NCI-H774 (cell line): ENCODE measurements at places on chromosomes 1 and 21.

DNA sequence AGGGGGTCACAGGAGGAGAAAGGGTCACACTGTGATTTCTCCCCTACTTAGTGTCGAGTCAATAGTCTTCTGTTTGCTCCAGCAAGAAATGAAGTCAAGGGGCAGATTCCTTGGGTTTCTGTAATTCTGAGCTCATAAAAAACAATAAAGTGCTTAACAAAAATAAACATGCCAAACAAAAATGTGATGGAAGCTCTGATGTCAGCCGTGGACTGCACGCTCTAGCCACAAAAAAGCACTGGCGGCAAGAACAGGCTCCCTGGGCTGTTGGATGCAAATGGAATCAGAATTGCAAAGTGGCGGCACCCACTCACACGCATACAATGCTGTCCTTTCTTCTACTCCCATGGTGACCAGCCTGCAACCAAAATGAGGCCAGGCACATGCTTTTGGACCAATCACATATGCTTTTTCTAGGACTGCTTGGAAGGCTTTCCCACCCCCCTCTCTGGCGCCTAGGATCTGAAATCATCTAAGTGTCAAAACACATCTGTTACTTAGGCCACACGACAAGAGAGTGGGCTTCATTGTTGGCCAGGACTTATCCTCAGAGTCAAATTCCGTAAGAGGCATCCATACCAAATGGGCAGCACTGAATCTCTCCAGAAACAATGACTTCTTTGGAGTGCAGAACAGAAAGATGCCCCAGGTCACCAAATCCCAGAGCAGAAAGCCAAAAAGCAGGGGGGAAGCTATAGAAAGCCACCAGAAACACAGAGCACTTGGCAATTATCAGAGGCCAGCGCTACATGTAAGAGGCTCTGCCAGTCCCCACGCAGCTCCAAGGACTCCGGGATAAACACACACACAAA is 9.2 kb downstream of the C1orf198 start:
- DNase-seq, result no peak

GRCh38 chr1:8118031-8118451 is 91.9 kb upstream of the ERRFI1 start:
- DNase-seq, result no peak

DNA sequence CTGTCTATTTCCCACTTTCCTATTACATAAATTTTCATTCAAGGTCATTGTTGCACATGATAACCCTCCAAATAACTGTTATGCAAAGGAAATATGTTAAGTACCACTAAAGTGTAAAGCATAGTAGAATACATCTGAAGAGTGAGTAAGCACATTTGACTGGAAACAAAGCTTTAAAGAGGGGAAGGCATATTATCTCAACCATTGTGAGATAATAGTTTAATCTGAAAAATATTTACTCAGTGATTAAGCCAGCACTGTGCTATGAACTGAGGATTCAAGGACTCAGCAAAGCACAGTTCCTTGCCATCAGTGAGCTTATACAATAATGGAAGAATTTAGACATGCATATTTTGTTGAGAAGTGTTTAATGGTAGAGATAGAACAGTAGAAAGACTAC is 127.4 kb downstream of the HMCN1 start:
- peak; percentile 63 for DNase-seq

GRCh38 chr1:22776035-22776613 is 65.5 kb downstream of the EPHB2 start:
- DNase-seq, result no peak

DNA sequence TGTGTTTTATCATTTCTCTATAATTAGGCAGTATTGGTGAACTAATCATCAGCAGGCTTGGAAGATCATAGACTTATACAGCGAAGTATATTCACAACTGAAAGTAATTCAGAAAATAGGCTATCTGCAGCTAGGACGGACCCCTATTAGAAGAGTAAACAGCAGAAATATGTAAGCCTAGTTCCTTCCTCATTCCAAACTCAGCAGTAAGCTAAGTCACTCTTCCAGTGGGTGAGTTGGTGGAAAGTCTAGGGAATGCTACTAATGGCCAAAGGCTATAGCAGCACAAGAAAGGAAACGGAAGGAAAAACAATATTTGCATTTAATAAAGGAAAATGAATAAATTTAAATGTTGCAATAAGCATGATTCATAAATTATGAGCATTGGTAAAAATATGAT is 918.1 kb upstream of the TMPRSS15 start:
- DNase-seq, result no peak

- no peak for DNase-seq
Observed at GRCh38 chr1:81428998-81429397, 371.7 kb upstream of the ADGRL2 start.

DNA sequence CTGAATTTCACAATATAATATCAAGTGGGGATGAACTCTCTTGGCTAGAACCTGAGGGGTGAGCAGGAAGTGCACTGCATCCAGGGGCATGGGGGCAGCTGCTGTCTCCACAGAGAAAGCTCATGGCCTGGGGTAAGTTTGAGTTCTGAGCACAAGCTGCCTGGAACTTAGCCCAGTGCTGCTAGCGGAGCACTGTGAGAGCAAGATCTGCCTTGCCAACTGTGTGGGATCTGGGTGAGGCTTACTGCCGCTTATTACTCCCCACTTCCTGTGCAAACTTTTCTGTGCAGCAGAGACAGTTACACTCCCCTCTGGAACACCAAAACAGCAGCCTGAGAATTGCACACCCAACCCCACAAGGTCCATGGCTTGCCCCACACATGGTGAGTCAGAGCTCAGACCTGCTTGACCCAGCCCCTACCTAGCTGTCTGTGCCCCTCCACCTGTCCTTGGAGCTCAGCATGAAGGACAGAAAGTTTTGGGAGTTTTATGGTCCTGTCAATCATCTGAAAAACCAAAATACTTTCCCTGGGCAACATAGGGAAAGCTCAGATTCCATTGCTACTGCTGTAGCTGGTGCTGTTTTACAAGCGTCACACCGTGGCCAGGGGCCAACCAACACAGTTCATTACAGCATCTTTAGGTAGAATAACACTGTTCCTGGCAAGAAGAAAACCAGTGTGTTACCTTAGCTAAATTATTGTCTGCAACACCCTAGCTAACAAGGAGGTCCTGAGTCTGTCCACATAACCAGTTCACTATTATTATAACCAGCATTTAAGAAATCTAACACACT is 762.1 kb upstream of the NEGR1 start:
- DNase-seq, result no peak

DNA sequence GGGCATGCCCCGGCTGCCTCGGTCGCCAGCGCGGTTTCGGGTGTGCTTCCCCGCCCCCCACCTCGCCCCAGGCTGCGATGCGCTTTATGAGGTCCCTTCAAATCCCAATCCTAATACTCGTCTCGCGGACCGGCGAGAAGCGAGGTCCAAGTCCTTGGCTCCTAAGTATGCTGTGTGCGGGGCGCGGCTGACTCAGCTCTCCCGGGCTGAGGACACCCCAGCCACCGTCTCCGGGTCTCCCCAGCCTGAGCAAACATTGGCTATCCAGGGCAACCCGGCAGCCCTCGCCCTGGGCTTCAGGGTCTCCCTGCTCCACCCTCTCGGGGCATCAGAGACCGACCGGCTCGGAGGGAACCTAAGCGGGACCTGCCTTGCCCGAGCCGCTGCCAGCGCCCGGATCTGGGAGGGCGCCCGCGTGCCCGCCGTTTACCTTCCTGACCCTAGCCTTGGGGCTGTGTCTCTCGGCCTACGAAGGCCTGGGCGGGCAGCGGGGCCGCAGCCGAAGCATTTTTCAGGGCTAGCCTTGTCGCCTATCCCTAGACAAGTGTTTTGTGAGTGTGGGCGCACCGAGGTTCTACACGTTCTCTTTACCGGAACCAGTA is 1.2 kb downstream of the ITPKB start:
- DNase-seq, result peak; percentile 20

DNA sequence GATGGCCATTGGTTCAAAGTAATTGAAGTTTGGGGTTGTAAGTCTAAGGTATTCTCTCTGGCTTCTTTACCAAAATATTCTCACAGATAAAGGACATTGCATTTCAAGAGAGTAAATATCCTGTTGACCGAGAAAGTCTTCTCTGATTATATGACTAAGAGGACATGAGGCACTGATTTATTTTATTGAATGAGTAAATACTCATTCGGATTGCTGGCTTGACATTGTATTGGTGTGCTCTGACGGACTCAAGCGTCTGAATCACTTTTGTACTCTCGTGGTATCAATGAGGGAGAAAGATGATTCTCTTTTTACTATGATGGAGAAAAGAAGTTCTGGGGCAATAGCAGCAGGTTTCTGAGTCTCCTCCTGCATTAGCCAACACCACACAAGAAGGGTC is 205.3 kb upstream of the RRP15 start:
- DNase-seq, result no peak

- DNase-seq, result no peak
Observed at GRCh38 chr1:201774224-201774982, 54.6 kb upstream of the IPO9 start.

GRCh38 chr1:33094971-33095604 is 14.1 kb downstream of the AZIN2 start:
- peak; percentile 64 for DNase-seq

DNA sequence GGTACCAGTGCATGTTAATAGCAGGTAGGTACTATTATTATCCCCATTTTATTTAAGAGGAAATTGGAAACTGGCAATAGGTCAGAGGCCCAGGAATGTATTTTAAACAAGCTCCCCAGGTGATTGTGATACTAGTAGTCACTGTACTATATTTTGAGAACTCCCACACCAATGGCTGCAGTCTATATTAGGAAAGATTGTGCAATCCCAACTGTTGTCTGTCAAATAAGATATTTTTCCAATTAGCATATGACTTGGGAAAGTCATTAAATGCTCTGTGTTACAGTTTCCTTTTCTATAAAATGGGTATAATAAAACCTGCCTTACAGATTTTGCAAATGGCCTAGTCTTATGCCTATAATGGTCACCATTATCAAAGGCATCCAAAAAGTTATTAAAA is 94.2 kb upstream of the DMRTA2 start:
- no peak for DNase-seq

DNA sequence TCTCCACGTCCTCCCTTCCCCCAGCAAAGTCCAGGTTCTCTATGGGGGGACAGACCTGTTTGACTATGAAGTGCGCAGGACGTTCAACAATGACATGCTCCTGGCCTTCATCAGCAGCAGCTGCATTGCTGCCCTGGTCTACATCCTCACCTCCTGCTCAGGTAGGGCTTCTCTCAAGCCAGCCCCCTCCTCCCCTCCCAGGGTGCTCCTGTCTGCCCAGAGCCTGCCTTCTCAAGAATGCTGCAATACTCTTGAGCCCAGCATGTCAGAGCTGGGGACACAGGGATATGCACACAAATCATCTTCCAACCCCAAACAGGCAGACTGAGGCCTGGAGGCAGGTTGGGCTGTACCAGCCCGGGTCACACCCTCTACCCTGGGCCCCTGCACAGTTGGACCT is 35.4 kb downstream of the DISP3 start:
- DNase-seq, result no peak

- no peak for DNase-seq
Observed at GRCh38 chr21:35036465-35037383, 12.4 kb downstream of the RUNX1 start.

DNA sequence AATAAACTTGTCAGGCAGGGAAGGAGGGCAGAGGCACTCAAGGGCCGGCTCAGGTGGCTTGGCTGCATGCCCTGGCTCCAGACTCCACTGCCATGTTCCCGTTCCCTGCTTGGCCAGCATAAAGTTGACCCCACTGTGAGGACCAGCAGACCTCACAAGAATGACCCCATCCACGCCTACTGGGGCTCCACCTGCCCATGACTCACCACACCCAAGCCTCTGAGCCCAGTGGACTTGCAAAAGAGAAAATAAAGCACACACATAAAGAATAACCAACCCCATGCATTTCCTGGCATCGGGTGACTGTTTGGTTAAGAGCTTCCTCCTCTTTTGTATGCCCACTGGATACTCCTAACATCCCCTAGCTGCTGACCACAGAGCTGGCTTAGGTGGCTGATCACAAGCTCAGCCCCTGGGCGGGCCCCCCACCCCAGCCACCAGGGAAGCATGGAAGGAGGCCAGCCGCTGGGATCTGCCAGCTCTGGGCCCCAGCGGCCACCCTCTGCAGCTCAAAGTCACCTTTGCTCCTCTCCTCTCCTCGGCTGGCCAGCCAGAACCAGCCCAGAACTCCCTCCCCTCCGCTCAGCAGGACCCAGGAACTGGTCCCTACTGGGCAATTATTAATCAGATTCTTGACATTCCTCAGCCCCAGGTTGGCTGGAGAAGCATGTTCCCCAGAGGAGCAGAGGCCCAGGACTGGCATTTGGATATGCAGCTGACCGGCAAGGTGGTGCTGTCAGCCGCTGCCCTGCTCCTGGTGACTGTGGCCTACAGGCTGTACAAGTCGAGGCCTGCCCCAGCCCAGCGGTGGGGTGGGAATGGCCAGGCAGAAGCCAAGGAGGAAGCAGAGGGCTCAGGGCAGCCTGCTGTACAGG is at the start of gene KLHDC7A:
Gene KLHDC7A, plus strand, starts transcription at position 616 of the 875 bp plus-strand sequence. Its CDS starts 52 bp downstream, at position 668.
- DNase-seq, result no peak

DNA sequence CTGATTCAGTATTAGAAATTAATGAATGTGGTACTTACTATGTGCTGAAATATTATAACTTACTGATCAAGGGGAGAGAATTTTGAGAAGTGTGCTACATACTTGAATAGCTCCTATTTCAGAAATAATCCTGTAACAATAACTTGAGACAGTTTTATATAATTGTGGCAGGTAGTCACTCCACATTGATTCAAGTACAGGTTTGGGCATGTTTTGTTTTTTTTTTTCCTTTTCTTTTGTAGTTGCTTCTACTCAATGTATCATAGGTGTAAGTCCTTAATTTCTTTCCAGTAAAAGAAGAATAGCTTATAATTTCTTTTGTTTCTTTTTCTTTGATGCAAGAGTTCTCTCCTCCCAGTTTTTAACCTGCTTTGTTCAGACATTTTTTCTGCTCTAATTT is 86.1 kb upstream of the ADGRL2 start:
- DNase-seq, result no peak

GRCh38 chr1:209628618-209629299 is 23.5 kb downstream of the LAMB3 start:
- DNase-seq, result no peak

DNA sequence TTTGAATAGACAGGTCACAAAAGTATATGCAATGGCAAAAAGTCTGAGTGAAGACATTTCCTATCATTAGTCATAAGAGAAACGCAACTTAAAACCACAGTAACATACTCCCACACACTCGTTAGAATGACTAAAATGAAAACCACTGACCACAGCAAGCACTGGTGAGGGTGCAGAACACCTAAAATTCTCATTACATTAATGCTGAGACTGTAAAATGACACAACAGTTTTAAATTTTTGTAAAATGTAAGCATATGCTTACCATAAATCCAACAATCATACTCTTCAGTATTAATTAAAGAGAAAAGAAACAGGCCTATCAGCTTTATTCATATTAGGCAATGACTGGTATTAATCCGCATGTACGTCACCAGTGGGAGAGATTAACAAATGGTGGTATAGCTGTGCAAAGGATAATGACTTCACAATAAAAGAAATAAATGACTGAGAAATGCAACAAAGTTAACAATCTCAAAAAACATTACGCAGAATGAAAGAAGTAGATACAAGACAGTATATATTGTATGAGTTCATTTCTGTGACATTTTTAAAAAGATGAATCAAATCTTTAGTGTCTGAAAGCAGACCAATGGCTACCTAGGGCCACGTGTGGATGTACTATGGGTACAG is 253.5 kb downstream of the AKT3 start:
- DNase-seq, result no peak
